ENCODE measurements at places on chromosomes 4 and X. TPM values are rescaled to one million over a fixed set of nuclear protein-coding genes. Genes with fewer than 3 reads are reported as not detected.

The TMEM31 gene
- total RNA-seq: not detected

The HTN1 gene
- not detected for total RNA-seq

The SATL1 gene
- total RNA-seq: not detected

The ASB11 gene
- not detected for total RNA-seq

The NDST4 gene
- total RNA-seq: not detected

The MAGEA2 gene
- total RNA-seq: not detected

The LAS1L gene
- 41.2 TPM for total RNA-seq

The CACNA1F gene
- 0.22 TPM for total RNA-seq

The RAI2 gene
- 0.12 TPM for total RNA-seq

The SAGE1 gene
- not detected for total RNA-seq

The NXF2 gene
- total RNA-seq: not detected

The IBSP gene
- total RNA-seq: not detected

The PCDH7 gene
- total RNA-seq: not detected

The CAPN6 gene
- not detected for total RNA-seq

The ESX1 gene
- total RNA-seq: not detected

The SYNPO2 gene
- 0.93 TPM for total RNA-seq

The FAM47A gene
- not detected for total RNA-seq

The REPS2 gene
- not detected for total RNA-seq

The PGRMC1 gene
- total RNA-seq: 30.0 TPM

The LNX1 gene
- total RNA-seq: not detected

The GPR78 gene
- total RNA-seq: not detected

The IGSF1 gene
- not detected for total RNA-seq

The MAGEA2B gene
- total RNA-seq: not detected

The GRIPAP1 gene
- 103 TPM for total RNA-seq

The UPF3B gene
- total RNA-seq: 12.5 TPM

The PLA2G12A gene
- total RNA-seq: 14.1 TPM

The PARM1 gene
- total RNA-seq: not detected

The STOX2 gene
- total RNA-seq: not detected

The ARMCX4 gene
- total RNA-seq: 2.6 TPM

The SLC7A11 gene
- 3.7 TPM for total RNA-seq

The SCD5 gene
- 0.25 TPM for total RNA-seq

The ZAR1 gene
- not detected for total RNA-seq

The MAGIX gene
- total RNA-seq: 2.0 TPM

The NR3C2 gene
- 0.85 TPM for total RNA-seq

The TNIP3 gene
- 3.4 TPM for total RNA-seq

The F8A2 gene
- total RNA-seq: not detected

The BEX4 gene
- total RNA-seq: 7.8 TPM

Measured in T-helper 1 cell treated with Interleukin-12 subunit alpha and Interleukin-12 subunit beta and Interleukin-4 antibody, amounts not matched to agents 30 ng/mL and 1 ng/mL, for 36 hours (primary cell).